NCI-H446 treated with DMSO at 0.1 percent for 48 hours (cell line): ENCODE measurements at places on chromosomes 2 and 18.
A peak's percentile ranks its signal among the peaks of the same experiment; 100 is the strongest.

GRCh38 chr18:9578306-9578705, 36.1 kb downstream of the PPP4R1 start:
- no peak for DNase-seq

- no peak for DNase-seq
These were observed 80.3 kb downstream of the EDAR start for GRCh38 chr2:108908713-108909070.

DNA sequence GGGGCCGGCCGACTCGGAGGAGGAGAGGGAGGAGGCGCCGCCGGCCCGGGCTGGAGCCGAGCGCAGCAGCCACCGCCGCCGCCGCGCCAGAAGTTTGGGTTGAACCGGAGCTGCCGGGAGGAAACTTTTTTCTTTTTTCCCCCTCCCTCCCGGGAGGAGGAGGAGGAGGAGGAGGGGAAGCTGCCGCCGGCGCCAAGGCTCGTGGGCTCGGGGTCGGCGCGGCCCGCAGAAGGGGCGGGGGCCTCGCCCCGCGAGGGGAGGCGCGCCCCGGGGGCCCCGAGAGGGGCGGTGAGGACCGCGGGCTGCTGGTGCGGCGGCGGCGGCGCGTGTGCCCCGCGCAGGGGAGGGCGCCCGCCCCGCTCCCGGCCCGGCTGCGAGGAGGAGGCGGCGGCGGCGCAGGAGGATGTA, 316 bp downstream of the CRIM1 start:
- DNase-seq: no peak

DNA sequence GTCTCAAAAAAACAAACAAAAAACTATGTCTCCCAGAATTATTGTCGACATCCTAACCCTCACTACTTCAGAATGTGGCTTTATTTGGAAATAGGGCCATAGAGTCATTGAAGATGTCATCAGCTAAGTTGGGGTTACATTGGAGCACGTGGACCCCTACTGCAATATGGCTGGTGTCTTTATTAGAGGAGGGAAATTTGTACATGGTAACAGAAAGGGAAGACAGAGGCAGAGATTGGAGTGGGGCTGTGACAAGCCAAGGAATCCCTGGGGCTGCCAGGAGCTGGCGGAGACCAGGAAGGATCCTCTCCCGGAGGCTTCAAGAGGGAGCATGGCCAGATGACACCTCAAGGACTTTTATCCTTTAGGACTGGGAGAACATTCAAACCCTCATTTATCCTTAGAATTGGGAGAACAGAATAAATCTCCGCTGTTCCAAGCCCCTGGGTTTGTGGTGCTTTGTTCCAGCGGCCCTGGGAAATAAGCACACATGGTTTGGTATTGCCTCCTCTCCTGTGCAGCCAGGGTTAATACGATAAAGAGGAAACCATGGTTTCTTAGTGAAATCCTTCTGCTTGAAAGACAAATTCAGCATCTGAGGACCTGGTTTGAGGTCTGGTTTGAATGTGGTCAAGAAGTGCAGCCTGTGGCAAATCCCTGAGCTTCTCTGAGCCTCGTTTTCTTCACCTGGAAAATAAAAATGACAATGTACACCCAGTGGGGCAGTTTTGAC, 184.7 kb downstream of the MYCN start:
- DNase-seq: no peak

GRCh38 chr2:190179754-190180312, 117.3 kb upstream of the MSTN start:
- DNase-seq: no peak

GRCh38 chr2:23206650-23207049, 178.3 kb upstream of the KLHL29 start:
- no peak for DNase-seq

DNA sequence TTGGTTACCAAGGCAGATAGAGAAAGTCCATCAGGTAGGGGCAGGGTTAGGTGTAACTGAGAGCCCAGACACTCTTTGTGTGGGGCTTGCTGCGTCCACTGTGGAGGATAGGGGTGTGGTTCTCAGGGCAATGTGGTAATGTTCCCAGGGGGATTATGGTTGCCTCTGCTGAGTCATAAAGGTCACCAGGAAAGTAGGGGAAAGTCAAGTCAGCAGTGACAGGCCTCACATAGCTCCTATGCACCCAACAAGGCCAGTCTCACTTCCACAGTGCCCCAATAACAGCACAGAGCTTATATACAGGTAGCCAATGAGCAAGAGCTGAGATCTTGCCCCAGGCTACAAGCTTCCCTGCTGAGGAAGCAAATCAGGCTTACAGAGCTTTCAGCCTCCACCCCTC, 1438.0 kb upstream of the ZEB2 start:
- DNase-seq: no peak

- no peak for DNase-seq
These were observed 72.5 kb upstream of the CYP26B1 start for GRCh38 chr2:72220170-72220569.

DNA sequence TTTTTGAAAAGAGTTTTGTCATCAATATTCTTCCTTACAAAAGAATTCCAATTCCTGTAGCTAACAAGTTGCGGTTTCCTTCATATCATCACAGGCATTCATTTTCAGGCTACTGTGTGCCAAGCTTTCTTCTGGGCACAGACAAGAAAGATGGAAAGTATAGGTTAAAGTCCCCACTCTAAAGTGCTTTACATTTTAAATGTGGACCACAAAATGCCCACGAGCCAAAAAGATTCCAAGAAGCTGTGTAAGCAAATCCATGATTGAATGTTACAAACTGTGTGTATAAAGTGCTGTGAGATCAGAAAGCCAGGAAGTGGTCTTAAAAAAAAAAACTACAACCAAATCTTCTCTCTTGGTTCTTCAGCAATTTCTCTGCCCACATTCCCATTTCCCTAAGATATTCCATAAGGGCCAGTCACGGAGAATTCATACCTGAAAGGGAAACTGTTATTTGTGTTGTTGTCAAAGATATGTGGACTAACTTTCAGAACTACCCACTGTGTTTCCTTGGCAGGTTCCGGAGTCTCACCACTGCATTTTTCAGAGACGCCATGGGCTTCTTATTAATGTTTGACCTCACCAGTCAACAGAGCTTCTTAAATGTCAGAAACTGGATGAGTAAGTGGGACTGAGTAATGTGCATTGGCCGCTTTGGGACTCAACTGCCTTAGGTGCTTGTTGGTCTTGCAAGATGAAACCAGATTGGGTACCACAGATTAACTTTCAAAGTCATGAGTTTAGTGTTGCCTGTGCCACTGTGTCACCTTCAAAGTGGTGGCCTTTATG, 55.7 kb downstream of the RAB27B start:
- no peak for DNase-seq

GRCh38 chr18:3998698-3999333, 456.3 kb downstream of the DLGAP1 start:
- DNase-seq: peak; percentile 30

- DNase-seq: no peak
These were observed 93.9 kb upstream of the RMDN2 start for GRCh38 chr2:37831081-37831780.

GRCh38 chr18:40907842-40908241, 1047.2 kb upstream of the PIK3C3 start:
- DNase-seq: peak; percentile 43

DNA sequence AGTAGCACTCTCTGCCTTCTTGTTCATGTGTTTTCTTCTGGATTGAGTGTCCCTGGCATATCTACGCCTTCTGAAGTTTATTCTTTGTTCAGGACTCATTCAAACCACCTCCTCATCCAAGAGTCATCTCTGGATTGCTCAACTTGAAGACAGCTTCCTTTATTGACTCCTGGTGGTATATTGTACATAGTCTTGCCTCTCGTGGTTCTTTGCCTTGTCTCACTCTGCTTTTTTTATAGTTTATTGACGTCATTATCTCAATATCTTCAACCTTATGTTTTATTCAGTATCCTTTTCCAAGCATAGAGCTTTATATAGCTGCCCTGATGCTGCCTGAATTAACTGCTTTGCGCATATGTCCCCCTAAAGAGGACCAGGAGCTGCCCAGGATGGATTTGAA, 161.7 kb downstream of the INSIG2 start:
- no peak for DNase-seq

GRCh38 chr2:9228781-9229469, 22.3 kb downstream of the ASAP2 start:
- no peak for DNase-seq

DNA sequence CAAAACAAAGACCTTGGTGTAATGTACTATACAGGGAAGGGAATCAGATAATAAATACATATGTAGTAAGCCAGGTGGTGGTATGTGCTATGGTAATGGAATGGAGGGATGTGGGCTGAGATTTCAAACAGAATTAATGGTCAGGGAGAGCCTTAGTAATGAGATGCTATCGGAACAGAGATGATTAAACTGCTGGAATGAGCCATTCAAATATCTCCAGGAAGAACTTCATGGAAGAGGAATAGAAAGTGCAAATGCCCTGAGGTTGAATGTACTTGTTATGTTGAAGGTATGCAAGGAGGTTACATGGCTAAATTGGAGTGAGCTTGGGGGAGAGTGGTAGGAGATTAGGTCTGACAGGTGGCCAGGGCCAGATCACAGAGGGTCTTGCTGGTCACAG, 5.1 kb downstream of the SERPINB11 start:
- DNase-seq: no peak

- no peak for DNase-seq
These were observed 297.7 kb upstream of the SYT4 start for GRCh38 chr18:43574974-43575373.

DNA sequence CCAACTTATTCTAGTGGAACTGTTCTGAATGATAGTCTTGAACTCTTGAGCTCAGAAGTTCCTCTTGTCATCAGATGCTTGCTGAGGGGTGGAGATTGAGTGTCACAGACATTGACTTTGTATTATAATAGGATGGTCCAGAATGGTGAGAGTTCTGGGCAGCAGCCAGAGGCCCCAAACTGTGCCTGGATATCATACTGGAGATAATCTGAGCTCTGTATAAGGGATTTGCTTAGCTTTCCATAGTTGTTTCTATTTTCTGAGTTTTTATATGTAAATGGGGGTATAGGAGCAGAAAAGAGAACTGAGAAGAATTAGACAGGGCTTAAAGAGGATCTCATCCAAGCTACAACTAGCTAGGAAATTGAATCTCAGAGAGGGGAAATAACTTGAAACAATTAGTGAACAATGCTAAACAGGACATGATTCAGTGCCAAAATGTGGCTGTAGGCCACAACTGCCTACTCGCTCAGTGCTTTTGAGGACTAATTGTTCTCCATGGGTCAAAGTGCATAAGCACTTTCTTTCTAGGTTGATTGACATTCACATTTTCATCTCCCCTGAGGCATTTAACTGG, 10.1 kb upstream of the LCLAT1 start:
- DNase-seq: no peak

- no peak for DNase-seq
These were observed 15.9 kb upstream of the ATP6V1B1 start for GRCh38 chr2:70919672-70920366.

DNA sequence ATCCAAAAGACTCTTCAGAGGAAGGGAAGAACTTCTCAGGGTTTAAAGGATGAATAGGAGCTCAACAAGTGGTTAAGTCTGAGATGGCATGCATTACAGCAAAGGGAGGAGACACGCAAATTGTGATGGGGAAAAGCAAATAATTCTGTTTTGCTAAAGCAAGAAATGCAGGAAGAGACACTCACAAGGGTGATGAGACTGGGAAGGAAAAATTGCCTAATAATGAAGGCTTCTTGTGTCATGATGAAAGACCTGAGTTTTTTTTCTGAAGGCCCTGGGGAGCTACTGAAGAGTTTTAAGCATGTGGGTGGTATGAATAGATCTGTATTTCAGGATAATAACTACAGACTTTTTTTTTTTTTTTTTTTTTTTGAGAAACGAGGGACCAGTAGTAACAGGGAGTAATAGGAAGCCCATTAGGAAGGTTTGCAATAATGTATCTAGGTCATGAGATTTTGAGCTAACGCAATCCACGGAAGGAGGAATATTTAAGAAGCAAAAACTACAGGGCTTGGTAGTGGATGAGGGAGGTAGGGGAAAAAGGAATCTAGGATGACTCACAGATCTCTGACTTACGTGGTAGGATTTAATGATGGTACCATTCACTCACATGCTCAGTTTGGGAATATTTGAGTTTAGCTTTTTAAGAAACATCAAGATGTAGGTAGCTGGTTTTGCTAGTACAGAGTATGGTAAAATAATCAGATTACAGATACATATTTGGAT, 16.0 kb upstream of the SERPINB3 start:
- no peak for DNase-seq

GRCh38 chr18:68177807-68178702, 536.9 kb downstream of the TMX3 start:
- peak; percentile 76 for DNase-seq

DNA sequence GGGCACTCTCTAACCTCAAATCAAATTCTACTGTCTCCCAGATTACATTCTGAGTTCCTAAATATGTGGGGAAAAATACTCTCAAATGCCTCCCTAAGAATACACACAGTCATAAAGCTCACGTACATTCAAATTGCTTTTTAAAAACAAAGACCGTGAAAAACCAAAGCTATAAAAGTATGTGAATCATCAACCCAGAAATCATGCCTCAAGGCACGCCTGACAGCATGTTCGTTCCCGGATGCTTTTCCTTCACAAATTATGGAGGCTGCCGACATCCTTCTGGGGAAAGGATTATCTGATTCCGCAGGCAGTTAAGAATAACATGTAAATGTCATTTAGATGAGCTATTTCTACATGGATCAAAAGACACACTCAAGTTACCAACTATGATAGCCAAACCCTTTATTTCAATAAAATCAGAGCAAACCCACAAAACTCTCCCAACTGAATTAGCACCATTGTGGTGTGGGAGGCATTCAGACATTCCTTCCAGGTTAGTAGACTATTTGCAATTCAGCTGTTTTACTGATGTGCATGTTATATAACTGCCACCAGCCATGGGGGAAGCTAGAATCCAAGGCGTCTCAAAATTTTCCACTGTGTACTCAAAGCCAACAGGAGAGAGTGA, 398.2 kb upstream of the TRIB2 start:
- DNase-seq: no peak

- DNase-seq: no peak
These were observed 157.5 kb downstream of the FSIP2 start for GRCh38 chr2:185895828-185896693.

- no peak for DNase-seq
These were observed 26.2 kb downstream of the PHLPP1 start for GRCh38 chr18:62741584-62741983.

DNA sequence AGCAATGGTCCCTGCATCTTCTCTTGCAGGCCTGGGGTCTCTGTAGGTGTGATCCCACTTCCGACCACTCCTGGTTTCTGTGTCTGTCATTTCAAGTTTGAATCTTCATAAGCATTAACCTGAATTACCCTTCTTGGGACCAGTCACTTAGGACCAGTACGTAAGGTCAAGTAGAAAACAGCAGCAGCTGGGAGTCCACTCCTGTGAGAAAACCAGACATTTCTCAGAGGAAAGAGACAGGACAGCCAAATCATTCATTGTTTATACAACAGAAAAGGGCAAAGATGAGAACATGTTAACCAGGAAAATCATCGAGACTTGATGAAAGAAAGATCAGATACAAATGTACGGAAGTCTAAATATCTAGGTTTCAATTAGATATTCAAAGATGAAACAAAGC, 163.0 kb downstream of the MREG start:
- no peak for DNase-seq

- no peak for DNase-seq
These were observed 3.5 kb downstream of the GDF7 start for GRCh38 chr2:20670315-20671035.

- DNase-seq: no peak
These were observed 167.2 kb downstream of the MAP2 start for GRCh38 chr2:209591021-209591420.

GRCh38 chr18:74356959-74357358, 41.3 kb downstream of the C18orf63 start:
- DNase-seq: no peak
